ENCODE measurements at places on chromosomes 11 and 22.
A peak's percentile ranks its signal among the peaks of the same experiment; 100 is the strongest.

- no peak for DNase-seq
Observed at GRCh38 chr11:106727256-106727655, 291.0 kb downstream of the GUCY1A2 start.

- DNase-seq, result peak; percentile 81
Observed at GRCh38 chr11:85682330-85683305, 3.4 kb downstream of the CCDC89 start.

GRCh38 chr11:116647305-116648080 is 125.3 kb downstream of the BUD13 start:
- DNase-seq, result no peak

DNA sequence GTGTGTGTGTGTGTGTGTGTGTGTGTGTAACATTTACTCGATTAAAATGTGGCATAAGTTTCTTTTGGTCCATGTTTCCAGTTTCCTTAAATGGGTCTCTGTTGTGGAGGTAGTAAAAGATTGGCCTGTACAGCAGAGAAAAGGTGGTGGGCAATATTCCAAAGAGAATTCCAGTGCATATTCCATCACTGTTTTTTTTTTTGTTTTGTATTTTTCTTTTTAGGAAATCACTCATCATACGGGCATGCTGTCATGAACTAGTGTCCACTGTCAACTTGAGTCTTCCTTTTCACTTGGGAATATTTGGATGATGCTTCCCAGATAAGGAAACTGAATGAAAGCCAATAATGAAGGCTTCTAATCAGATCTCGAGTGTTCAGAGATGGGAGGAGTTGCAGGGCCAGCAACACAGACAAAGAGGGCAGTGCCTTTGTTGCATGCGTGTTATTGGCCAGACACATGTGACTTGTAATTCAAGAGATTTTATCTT is 95.2 kb upstream of the PDGFD start:
- no peak for DNase-seq

- DNase-seq, result no peak
Observed at GRCh38 chr11:34929794-34930763, 13.7 kb downstream of the PDHX start.

DNA sequence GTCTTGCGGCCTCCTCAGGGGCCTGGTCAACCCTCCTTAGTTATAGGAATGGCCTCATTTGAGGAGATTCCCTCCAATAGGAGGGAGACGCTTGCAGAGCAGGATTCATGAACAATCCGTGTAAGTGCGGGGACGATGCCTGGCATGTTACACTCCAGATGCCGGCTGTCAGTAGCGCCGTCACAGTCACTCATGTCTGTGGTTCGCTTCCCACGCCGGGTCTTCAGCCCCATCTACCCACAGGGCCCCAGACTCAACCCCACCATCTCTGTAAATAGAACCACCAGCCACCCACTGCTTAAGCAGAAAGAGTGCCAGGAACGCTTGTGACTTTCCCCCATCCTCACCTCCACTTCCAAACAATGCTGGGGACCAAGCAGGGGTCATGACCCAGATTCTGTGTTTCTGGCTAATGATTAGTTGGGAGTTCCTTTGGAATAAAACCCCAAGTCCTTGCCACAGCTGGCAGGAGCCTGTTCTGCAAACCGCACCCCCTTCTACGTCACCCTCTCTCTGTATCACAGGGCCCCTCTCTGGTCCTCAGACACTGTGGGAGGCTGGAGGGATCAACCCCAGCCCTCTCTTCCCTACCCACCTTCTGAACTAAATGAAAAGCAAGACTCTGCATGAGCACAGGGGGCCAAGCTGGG is 38.8 kb upstream of the TOLLIP start:
- DNase-seq, result no peak

DNA sequence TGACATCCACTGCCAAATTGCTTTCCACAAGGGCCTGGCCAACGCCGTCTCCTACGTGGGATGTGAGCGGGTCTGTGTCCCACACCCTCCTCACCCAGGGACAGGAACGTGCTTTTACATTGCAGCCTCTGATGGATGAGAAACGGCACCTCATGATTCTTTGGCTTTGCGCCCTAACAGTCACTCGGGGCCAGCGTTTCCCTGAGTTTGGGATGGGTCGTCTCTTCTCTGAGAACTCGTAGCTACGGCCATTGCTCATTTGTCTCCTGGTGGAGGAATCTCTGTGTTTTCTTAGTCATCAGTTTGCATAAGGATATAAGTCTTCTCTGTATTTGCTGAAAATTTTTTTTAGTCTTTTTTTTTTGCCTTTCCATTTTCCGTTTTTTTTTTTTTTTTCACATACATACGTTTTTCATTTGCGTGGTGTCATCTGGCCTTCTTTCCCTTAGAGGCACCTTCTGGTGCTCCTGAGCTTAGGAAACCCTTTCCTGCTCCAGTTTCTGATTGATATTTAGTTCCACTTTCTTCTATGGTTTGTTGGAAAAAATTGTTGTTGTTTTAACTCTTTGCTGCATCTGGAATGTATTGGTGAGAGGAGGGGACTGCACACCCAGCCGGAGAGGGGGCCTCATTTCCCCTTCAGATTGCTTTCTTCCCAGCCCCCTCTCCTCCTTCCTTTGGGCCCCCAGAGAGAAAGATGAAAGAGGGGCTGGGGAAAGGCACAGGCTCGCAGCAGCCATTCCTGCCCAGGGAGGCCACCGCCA is 12.0 kb downstream of the TNNT3 start:
- DNase-seq, result no peak

GRCh38 chr11:102685754-102686153 is 19.8 kb downstream of the MMP27 start:
- no peak for DNase-seq

DNA sequence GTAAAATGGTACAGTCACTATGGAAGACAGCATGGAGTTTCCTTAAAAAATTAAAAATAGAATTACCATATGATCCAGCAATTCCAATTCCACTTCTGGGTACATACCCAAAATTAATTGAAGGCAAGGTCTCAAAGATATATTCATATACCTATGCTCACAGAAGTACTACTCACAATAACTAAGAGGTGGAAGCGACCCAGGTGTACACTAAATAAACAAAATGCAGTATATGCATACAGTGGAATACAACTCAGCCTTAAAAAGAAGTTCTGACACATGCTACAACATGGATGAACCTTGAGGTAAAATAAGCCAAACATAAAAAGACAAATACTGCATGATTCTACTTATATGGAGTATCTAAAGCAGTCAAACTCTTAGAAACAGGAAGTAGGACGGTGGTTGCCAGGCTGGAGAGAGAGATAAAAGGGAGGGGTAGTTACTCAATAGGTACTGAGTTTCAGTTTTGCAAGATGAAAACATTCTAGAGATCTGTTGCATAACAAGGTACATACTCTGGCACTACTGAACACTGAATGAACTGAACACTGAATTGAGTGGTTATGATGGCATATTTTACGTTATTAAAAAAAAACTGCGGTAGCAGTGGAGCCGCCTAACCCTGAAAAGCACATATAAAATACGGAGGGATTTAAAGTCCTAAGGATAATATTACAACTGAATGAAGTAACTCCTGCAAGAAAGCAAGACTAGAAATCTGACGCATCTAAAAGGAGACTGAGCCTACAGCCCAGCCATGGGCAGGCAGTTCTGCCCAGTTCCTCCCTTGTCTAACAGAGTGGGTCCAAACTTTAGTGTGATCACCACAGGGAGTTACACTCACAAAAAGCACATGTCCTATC is 12.8 kb downstream of the DGCR2 start:
- DNase-seq, result no peak

- DNase-seq, result no peak
Observed at GRCh38 chr22:33620085-33620484, 300.2 kb downstream of the LARGE1 start.

GRCh38 chr22:40175611-40176244 is 2.0 kb upstream of the TNRC6B start:
- no peak for DNase-seq

DNA sequence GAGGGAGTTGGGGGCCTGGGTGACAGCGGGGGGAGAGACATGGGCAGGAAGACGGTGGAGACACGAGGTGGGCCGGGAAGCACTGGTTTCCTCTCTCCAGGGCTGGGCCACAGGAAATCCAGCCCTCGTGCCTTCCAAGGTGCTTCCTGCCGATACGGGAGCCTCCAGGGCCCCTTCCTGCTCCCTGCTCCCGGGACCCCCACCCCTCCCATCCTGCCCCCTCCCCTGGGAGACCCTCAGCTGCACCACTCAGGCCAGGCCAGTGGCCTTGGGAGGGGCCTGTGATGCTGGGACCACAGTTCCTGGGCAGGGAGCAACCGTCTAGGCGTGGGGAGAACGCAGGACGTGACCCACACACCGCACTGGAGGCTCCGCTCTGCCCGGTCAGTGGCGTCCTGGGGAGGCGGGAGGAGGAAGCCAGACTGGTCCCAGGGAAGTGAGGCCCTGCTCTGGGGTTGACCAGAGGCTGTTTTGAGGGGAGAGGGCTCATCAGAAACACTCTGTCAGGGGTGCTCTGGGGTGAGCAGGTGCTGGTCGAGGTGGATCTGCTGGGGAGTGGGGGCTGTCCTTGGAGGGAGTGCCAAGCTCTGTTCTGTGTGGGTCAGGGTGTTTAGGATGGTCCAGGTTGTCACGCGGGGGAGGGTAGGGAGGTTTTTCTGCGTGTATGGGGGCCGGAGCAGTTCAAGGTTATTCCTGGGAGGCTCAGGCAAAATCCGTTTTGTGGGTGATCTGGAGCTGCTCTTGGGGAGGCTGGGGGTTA is at the start of gene SHANK3:
SHANK3 (plus strand) TSS at position 353 of the 760 bp plus-strand sequence.
- DNase-seq, result no peak

DNA sequence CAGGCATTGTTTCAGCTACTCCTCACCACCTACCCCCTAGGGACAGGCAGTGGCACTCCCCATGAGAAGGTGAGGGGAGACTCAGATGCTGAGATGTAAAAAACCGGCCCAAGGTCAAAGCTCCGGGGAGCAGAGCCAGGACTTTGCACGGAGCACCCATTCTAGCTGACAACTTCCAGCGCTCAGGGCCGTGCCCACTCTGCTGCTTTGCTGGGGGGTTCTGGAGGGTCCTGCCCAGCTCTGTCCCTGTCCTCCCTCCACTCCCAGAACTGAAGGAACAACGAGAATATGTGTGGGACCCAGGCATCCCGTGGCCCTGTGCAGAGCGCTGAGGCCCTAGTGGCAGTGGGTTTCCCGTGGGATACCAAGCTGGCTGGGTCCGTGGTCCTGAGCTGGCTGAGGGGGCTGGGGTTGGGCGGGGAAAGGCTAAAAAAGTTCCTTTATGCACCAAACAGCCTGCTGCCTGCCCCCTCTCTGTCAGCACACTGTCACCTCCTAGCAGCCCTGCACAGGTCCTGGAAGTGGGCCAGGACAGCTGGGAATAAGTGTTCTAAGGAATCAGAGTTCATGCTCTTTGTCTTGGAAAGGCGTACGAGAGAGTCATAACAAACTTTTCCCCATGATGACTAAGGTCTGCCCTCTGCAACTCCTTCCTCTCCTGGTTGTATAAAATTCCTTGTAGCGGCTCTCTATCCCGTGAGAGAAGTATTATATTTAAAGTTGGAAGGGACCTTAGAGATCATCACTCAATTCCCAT is 1.9 kb downstream of the MS4A10 start:
- DNase-seq, result no peak

GRCh38 chr22:19841641-19842392 is 12.9 kb downstream of the GNB1L start:
- no peak for DNase-seq

- DNase-seq, result no peak
Observed at GRCh38 chr22:25083807-25084200, 115.9 kb upstream of the CRYBB3 start.

GRCh38 chr11:83219095-83219494 is 25.6 kb downstream of the ANKRD42 start:
- no peak for DNase-seq

- DNase-seq, result no peak
Observed at GRCh38 chr22:33213383-33214075, 155.3 kb upstream of the SYN3 start.

- no peak for DNase-seq
Observed at GRCh38 chr11:80163011-80163410, 722.2 kb upstream of the TENM4 start.

- no peak for DNase-seq
Observed at GRCh38 chr22:27090611-27091011, 433.2 kb downstream of the MIAT start.

- no peak for DNase-seq
Observed at GRCh38 chr11:134733646-134734045, 321.6 kb upstream of the B3GAT1 start.

DNA sequence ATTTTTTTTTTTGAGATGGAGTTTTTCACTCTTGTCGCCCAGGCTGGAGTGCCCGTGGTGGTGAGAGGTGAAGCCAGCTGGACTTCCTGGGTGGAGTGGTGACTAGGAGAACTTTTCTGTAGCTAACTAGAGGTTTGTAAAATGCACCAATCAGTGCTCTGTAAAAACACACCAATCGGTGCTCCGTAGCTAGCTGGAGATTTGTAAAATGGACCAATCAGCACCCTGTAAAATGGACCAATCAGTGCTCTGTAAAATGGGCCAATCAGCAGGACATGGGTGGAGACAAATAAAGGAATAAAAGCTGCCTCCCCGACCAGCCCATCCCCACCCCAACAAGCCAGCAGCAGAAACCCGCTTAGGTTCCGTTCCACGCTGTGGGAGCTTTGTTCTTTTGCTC is 4.4 kb upstream of the RAPSN start:
- DNase-seq, result no peak

DNA sequence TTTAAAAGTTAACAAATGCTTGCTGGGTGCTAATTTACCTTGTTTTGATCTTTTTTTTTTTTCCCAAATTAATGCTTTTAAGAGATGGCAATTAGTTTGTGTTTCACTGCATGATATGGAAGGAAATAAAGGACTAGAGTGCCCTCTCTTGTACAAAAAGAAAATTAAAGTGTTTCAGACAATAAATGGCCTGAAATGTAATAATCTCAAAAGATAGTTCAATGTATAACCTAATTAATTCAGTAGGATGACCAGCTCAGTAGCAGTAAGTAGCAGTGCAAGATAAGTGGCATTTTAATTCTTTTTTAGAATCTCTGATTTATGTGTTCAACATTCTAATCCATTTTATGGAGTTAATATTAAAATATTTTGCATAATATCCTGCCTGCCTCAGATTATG is 39.9 kb upstream of the MYO18B start:
- no peak for DNase-seq

DNA sequence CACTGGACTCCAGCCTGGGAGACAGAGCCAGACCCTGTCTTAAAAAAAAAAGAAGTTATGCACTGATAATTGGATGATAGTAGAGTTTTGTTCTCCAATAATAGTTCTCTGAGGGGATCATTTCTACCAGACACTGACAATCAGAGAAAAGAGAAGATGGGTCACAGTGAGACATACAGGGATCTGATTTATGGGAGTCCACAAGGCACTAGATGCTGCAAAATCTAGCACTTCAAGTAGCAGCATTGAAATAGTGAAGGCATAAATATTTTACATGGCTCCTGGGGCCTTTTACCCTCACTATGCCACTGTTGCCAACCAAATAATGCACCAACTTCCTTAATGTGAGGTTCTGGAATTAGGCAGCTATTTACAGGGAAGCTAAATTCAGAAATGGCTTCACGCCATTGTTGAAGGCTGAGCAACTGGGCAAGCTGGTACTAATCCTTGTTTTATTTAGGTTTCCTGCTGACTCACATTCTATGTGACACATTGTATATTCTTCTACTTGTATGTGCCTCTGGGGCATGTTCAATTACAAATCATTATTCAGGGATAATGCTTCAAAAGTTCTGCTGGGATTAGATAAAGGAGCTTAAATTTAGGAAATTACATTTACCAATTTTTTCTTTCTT is 38.2 kb upstream of the ABTB2 start:
- DNase-seq, result no peak

GRCh38 chr11:129291546-129291945 is 84.1 kb upstream of the BARX2 start:
- DNase-seq, result no peak
